Left cardiac atrium (tissue), 4 donors: ENCODE measurements at places on chromosomes 1 and 21.

DNA sequence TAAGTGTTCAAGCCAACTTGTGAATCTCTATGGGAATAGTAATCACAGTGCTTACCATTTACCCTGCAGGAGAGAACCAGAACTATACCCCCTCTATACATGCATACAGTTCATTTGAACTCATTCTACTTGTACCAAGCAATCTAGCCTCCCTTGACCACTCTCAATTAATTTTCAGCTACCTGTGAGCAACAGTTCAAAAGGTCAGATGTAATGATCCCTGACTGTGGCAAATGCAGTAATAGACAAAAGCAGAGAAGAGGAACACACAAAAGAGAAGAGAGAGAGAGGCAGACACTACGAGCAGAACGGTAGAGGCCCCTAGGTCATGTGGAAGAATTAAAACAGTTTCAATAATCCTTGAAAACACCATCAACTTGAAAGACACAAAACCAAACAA, 52.8 kb downstream of the FMO4 start:
- DNase-seq, result no peak

- no peak for DNase-seq
Measured at GRCh38 chr1:192496369-192497056, 79.1 kb upstream of the RGS1 start.

DNA sequence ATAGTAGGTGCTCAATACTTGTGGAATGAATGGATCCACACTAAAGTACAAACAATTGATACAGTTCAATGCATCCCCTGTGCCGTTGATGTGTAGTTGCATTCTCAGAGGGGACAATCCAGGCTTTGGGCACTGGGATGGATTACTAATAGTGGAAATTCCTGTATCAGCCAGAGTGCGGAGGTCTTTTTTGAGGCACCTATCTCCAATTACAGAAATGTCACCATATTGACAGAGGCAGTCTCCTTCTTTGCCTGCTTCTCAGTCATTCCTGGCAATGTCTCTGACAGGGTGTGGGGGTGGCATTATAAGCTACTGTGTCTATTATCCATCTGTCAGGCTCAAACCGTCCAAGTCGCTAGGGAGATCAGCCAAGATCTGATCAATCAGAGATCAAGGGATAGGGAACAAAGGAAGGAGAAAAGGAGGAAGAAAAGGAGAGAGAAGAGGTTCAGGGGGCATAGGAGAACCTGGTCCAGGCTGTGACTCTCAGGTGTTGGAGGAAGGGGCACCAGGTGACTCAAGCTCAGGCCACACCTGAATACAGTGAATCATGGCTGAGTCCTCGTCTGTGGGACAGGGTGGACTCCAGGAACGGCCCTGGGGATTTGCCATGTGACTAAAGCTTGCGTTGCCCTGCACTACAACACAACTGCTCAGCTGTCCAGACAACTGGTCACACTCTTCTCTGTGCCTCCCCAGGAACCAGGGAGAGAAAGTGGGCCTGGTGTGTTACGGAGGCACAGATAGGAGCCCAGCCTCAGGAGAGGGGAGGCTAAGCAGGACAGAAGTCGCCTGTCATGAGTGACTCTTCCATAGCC, 3.4 kb upstream of the LAMB3 start:
- DNase-seq, result no peak

GRCh38 chr1:192983349-192983980, 75.7 kb downstream of the UCHL5 start:
- no peak for DNase-seq

GRCh38 chr1:161166669-161167548, 683 bp downstream of the PPOX start:
- peak; percentile 19 for DNase-seq

- DNase-seq, result no peak
Measured at GRCh38 chr1:158527190-158527815, 26.9 kb downstream of the OR6Y1 start.

DNA sequence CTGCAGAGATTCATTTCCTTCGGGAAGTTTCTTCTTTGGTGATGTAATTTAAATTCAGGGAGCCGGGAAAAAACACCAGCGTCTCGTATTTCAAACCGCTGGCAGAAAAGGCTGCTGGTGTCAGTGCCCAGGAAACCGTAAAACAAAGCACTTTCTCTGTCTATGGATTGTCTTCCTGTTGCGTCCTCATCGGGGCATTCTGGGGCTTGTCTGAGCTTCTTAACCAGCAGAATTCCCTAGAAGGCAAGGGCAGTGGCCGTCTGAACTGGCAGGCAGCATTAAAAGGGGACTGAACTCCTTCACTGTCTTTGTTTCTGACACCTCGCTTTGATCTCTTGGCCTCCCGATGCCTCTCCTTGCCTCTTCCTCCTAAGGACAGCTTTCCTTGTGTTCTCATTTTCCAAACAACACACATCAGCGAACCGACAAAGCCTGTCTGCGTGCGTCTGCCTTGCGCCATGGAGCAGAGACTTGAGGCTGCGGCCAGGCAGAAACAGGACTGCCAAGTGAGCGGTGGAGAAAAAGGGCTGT, 391.6 kb upstream of the VAMP3 start:
- no peak for DNase-seq

DNA sequence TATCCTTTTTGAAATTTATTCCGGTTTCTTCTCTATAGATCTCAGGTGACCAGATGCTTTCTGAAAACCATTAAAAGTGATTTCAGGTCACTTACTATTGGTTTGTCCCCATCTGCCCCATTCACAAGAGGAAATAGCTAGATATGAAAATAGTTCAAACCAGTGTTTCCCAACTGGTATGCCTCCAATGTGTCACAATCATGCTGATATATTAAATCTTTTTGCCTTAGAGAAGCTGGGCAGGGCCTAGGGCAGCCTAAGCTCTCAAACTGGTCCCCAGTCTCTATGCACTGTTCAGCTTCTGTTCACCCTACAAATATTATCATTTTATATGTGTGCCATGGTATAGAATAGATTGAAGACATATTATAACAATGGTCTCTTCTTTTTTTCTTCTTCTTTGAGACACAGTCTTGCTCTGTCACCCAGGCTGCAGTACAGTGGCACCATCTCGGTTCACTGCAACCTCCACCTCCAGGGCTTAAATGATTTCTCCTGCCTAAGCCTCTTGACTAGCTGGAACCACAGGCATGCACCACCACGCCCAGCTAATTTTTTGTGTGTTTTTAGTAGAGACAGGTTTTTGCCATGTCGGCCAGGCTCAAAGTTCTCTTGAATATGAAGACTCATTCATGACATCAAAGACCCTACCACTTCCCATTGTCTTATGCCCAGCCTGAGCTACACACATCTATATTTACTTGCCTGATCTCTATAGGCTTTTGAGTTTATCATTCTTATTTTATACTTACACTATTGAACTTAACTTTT, 15.7 kb downstream of the PTPN22 start:
- DNase-seq, result no peak

GRCh38 chr1:22386774-22387173, 64.9 kb upstream of the ZBTB40 start:
- DNase-seq, result no peak

DNA sequence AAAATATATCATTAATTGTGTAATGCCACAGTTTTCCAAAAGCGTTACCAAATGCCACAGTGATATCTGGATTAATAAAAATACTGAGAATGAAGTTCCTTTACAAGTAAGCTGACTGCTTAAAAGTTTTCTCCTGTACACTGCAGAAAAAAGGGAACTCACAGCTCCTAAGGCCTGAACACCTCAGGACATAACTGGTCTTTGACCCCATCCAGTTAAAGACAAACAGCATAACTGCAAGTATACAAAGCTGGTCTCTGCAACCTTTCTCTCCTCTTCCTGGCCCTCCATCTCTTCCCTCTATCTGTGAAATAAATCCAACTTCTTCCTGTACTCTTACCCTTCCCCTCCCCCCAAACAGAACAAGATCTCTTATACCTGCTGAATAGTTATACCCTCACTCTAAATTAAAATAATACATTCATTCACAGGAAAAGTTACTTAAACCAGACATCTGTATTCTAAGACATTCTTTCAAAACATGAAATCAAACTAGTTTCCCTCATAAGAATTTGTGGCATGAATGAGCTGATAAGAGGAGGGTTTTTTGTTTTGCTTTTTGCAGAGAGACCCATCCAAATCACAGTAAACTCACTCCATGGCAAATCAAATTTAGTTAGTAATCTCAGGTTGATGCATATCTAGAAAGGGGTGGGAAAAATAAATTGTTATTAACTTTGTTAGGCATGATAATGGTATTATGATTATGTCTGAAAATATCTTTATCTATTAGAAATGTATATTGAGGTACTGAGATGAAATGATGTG, 2.9 kb downstream of the DIPK1A start:
- DNase-seq, result no peak

DNA sequence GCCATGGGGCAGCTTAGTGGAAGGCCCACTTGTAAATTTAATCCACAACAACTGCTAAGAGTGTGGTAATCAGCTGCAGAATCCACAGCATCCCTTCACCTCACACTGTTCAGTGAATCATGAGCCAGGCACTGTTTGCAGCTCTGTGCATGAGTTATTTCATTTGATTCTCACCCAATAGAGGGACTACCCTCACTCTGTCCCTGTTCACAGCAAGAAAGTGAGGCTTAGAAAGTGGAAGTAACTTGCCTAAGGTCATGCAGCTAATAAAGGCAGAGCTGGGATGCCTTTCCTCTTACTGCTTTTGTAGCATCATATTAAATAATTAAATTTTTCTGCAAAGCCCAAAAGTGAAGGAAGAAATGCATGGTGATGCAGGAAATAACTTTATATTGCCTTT, 346.5 kb upstream of the PLD5 start:
- no peak for DNase-seq

DNA sequence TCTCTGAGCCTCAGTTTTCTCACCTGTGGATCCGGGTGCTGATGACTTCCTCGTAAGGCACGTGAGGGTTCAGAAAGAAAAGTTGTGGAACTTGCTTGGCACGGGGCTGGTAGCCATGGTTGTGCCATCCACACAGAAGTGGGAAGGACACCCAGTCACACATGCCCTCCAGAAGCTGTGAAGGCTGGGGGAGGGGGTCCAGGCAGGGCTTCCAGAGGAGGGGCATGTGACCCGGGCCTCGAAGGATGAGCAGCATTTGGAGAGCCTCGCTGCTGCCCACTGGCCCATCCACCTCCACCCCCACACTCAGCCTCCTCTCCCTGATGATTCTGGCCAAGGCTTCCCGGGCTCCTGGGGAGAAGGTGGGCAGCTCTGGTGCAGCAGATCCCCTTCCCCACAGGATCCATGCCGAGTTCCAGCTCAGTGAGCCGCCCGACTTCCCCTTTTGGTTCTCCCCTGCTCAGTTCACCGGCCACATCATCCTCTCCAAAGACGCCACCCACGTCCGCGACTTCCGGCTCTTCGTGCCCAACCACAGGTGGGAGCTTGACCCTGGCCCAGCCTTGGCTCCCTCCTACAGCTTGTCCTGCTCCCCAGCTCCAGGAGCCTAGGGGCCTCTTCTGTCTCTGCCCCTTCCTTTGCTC, 9.4 kb downstream of the SELENON start:
- no peak for DNase-seq

DNA sequence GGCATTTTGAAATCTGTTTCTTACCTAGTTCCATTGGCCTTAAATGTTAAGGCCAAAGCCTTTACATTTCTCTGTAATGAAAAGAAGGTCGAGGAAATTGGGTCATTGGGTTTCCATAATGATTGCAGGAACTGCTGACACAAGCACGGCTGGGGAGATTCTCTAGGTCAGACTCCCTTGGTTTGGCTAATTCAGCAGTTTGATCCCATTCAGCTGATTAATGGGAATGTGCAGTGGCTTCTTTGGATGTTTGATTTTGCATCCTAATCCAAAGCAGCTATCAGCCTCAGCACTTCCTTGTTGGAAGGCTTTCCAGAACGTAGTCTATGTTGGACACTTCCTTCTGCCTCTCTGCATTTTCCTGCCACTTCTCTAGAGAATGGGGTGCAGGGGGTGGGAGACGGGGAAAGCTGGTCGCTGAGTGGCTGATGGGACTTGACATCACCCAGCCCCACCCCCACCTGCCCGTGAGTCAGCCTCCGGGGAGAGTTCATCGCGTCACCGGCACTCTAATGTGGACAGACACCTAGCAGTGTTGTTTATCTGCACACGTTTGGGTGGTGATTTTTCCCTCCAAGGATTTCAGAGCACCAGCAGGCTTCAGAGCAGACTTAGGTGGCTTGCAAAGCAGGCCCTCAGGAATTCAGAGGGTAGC, 5.4 kb downstream of the PSEN2 start:
- peak; percentile 41 for DNase-seq

- DNase-seq, result no peak
Measured at GRCh38 chr1:16180291-16180824, 24.5 kb upstream of the EPHA2 start.

DNA sequence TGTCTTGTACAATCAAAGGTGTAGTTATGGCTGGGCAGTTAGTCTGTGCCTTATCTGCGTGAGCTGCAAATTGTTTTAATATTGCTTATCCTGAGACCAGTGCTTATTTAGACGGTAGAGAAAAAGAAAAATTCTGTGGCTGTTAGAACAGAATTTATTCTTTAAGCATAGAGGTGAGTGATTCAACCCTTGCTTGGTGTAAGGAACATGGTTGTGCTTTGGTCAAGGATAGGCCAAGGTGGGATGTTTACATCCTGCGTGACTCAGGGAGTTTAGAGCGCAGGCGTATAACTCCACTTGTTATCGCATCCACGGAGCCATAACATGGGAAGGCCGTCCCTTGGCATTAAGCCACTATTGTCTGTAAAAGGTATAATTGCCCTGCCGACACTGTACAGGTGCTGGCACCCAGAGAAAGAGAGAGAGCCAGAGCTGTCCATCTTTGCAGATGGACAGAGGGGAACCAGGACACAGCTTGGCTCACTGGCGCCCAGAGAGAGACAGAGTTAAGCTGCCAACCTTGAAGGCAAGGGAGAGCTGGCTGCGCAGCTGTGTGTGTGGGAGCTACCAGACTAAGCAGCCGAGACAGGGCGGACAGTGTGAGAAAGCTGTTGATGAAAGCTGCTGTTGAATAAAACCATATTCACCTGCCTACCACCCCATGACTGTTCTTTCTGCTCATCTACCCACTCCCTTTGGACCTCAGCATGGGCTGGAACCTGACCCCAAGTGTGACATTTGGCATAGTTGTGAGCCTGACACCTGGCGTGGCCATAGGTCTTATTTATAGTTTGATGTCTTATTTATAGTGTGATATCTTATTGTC, 200.4 kb downstream of the DYRK1A start:
- peak; percentile 46 for DNase-seq

DNA sequence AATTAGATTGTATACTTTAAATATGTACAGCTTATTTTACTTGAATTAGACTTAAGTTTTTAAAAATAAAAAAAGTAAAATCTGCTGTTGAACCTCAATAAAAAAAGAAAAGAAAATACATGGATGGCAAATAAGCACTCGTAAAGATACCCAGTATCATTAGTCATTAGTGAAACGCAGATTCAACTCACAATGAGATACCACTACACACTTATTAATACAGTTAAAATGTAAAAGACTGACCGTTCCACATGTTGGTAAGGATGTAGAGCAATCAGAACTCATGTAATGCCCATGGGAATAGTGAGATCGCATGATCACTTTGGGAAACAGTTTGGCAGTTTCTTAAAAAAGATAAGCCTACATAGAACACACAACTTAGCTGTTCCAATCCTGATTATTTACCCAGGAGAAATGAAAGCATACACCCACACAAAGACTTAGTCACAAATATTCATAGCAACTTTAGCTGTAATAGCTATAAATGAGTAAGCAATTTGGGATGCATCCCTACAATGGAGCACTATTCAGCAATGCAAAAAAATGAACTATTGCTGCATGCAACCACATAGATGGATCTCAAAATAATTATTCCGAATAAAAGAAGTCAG, 7.3 kb downstream of the SH2D1B start:
- DNase-seq, result no peak

- no peak for DNase-seq
Measured at GRCh38 chr1:164516591-164516990, 42.4 kb upstream of the PBX1 start.

GRCh38 chr1:166597516-166597915, 241.8 kb upstream of the POGK start:
- DNase-seq, result no peak
